ENCODE measurements at places on chromosomes 6 and 20.

DNA sequence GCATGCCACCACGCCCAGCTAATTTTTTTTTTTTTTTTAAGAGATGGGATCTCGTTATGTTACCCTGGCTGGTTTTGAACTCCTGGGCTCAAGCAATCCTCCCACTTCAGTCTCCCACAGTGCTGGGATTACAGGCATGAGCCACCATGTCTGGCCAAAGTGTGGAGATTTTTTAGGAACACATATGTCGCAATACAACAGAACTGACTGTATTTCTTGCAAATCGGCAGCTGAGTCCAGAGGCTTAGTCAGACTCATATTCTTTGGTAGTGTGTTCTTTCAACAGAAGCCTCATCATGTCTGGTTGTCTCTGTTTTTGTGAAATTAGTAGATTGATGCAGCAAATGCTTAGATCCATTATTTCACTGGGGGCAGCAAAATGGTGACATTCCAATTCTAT is 23.9 kb upstream of the CD164 start:
- DNase-seq: no peak

- no peak for DNase-seq
Observed at GRCh38 chr6:5866547-5867051, 140.1 kb downstream of the NRN1 start.

DNA sequence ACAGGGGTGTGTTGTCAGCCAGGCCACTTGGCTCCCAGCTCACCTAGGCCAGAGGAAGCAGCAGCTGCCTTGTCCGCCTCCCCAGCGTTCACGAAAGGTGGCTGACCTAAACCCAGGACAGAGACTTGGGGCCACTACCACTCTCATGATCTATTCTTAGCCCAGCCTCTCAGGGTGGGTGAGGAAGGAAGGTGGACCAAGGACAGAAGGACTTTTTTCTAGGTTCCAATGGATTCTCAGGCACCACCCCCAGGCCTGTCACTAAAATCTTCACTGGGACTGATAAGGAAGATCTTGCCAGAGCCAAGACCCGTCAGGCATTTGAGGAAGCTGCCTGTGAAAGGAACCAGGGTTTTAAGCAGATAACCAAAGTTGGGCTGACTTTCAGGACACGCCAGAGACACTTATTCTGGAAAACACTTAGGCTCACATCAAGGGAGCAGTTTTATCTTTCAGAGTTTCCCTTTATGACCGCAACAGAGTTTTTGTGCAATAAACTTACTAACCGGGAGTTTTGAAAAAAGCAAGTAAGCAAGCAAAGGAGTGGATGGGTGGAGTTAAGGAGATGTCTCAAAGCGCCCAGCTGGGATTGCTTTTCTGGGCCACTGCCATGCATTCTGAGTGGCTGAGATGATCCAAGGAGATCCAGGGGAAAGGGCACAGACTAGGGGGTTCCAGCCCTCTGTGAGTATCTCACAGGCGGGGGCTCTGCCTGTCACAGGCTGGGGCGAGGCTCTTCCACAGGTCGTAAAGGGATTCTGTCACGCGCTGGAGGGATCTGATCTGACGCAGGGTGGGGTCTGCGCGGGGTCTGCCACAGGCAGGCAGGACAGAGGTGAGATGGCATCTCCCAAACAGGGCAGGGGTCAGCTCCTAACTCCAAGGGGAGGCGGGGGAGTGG is 989 bp downstream of the FITM2 start:
- DNase-seq: no peak

- no peak for DNase-seq
Observed at GRCh38 chr20:42429761-42430458, 759.8 kb downstream of the PTPRT start.

DNA sequence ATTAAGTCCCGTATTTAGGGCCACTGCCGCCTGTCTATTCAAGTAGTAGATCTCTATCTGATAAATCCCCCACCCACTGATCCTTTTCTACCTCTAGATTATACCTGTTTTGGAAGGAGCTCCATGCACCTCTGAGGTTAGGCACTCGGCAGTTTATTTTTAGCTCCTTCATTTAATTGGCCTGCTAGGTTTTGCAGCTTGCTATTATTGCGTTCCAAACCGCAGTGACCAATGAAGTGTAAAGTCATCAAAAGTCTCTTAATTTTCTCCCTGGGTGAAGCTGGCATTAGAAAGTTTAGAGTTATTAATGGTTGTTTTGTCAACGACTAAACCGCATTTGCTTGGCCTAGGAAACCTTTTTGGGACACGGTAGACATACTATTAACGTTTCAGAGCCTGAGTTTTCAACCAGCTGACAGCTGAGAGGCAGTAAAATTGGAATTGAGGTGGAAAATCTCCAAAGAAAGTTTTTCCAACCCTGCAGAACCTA is 60.0 kb downstream of the RFPL4B start:
- no peak for DNase-seq

All from caudate nucleus (tissue), 63 donors.